ENCODE measurements at places on chromosomes 4 and X. TPM values are rescaled to one million over a fixed set of nuclear protein-coding genes. Genes with fewer than 3 reads are reported as not detected.

ADD1 gene
- 134 TPM for total RNA-seq

ADH1C gene
- total RNA-seq: not detected

ATP8A1 gene
- total RNA-seq: 0.19 TPM

F8A1 gene
- total RNA-seq: 0.19 TPM

CFAP299 gene
- 6.5 TPM for total RNA-seq

DCAF8L2 gene
- total RNA-seq: not detected

PLAC8 gene
- 0.28 TPM for total RNA-seq

RS1 gene
- total RNA-seq: not detected

KLHL4 gene
- 4.4 TPM for total RNA-seq

MAGEH1 gene
- 47.2 TPM for total RNA-seq

GLRA3 gene
- not detected for total RNA-seq

MAGED4 gene
- 18.6 TPM for total RNA-seq

SRD5A3 gene
- 10.7 TPM for total RNA-seq

GC gene
- total RNA-seq: not detected

PGRMC1 gene
- total RNA-seq: 178 TPM

CUL4B gene
- total RNA-seq: 55.5 TPM

EDNRA gene
- total RNA-seq: 10.1 TPM

CACNA1F gene
- total RNA-seq: not detected

AFP gene
- total RNA-seq: 0.38 TPM

IL2 gene
- not detected for total RNA-seq

FAM47E gene
- total RNA-seq: 0.19 TPM

CXCL10 gene
- under 0.01 TPM for total RNA-seq

UBA6 gene
- 173 TPM for total RNA-seq

SHISA3 gene
- 1.7 TPM for total RNA-seq

GRIA3 gene
- 5.4 TPM for total RNA-seq
